ENCODE measurements at places on chromosomes 7 and 10.
A peak's percentile ranks its signal among the peaks of the same experiment; 100 is the strongest.

GRCh38 chr7:89339748-89340147 is 544.2 kb upstream of the TEX47 start:
- DNase-seq = no peak

- no peak for DNase-seq
Observed at GRCh38 chr7:693280-693679, 33.2 kb upstream of the DNAAF5 start.

DNA sequence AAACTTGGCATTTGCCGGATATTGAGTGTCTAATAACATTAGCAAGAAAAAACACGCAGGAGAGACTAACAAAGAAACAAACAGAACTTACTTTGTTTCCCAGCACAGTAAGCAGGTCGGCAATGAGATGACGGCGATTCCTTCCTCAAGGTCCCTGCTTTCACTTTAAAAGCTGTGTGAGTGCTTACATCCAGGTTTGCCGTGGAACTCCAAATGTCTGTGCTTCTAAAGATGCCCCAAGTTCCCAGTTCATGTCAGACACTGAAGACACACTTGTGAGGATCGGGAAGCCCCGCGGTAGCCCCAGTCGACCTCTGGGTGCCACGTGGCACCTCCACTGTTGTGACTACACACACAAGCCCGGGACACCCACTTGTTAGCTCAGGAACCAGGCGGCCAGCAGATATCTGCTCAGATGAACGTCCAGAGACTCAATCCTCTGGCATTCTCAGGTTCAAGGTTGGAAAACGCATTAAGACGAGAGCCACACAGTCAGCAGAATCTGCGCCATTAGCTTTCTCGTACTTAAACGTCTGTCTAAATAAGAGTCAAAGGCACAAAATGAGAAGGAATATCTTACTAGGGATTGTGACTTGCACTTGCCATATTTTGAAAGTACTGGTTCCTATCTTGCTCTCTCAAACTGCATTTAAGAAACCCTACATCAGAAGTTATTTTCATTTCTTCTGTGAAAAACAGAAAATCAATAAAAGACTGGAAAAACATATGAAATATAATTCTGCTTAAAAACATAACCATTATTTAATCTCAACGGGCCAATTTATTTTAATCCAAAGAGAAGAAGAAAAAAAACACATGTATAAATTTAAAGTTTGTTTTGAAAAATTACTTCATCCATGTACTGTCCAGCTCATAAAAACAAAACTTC is 207.6 kb upstream of the KLF14 start:
- DNase-seq = no peak

- no peak for DNase-seq
Observed at GRCh38 chr10:121362026-121362425, 236.2 kb downstream of the FGFR2 start.

- peak; percentile 59 for DNase-seq
Observed at GRCh38 chr10:101816913-101817336, 1.3 kb downstream of the OGA start.

DNA sequence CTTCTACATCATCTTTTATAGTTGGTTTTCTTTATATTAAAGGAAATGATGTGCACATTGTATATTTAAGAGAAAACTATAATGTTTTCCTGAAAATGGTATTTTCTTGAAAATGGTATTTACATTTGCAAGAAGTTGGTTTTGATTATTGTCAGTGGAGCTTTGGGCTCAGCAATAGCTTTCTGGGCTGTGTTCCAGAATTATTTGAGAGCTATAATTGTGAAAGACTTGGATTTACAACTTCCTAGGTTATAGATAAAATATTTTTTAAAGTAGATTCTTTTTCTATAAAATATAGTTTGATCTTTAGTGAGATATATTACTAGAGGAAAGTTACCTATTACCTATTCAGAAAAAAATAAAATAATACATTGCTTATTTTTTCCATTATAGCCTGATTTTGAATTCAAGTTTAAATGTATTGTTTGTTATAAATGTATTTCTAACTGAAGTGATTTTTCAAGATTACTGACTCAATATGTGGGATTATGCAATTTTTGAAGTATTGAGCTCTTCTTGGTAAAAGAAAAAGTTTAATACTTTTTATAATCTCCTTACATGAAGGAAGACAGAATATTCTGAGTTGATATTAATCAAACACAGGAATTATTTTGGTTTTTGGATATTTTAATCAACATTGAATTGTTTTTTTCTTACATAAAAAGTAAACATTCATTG is 20.2 kb downstream of the GNAI1 start:
- no peak for DNase-seq

- DNase-seq = no peak
Observed at GRCh38 chr7:27940341-27940740, 200.4 kb downstream of the TAX1BP1 start.

GRCh38 chr10:125868372-125868975 is 12.6 kb downstream of the DHX32 start:
- peak; percentile 13 for DNase-seq

DNA sequence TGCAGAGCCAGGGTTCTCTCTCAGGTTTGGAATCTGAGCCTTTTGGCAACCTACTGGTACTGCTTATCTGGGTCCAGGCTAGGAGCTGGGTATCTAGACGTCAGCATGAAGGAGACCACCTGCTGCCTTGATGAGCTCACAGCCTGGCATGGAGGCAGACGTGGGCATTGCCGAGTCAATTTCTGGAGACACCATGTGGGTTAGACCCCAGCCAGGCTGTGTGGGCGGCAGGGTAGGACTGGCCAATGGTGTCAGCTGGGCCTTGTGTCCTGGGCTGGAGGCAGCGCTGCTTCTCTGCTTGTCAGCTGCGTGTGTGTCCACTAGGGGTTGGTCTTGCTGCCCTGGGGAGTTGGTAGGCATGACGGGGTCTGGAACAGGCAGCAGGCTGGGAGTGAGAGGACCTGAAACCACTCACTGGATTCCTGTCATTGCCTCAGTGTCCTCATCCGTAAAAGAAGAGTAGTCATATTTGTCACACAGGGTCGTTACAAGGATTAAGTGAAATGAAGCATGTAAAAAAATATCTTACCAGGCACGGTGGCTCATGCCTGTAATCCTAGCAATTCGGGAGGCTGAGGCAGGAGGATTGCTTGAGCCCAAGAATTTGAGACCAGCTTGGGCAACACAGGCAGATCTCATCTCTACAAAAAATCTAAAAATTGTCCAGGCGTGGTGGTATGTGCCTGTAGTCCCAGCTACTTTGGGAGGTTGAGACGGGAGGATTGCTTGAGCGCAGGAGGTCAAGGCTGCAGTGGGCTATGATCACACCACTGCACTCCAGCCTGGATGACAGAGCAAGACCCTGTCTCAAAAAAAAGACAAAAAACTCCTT is 31.7 kb upstream of the ANKRD2 start:
- no peak for DNase-seq

- peak; percentile 66 for DNase-seq
Observed at GRCh38 chr10:69051303-69051702, 36.6 kb upstream of the SRGN start.

DNA sequence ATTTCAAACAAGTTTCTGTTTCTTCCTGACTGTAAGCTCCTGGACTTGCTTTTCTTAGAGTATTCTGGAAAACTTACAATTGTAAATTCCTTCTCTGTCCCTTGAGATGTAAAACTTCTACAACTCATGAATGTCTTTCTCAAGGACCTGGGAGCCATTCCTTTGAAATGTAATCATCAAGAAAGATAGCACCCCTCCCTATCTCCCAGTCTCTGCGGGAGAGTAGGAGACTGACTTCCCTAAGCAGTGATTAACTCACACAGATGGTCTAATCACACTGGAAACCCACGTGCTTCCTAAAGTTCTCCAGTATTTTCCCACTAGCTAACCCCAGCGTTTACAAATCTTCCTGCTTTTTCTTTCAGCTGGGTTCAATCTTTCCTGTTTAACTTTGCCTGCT is 549.4 kb downstream of the SORCS1 start:
- DNase-seq = no peak

DNA sequence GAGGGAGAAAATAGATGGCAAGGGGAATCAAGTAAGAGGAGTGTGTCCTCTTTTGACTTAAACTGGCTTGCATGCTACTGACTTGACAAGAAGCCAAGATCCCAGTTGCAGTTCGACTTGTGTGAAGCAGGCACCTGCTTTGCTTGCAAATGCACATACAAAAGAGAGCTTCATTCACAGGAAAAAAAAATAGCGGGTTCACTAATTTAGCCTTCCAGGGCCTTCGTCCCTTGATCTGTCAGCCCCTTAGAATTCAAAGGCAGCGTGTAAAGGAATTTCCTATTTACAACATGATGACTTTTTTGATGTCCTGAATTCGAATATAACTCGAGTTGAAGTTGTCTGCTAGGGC is 192.1 kb downstream of the CELF2 start:
- no peak for DNase-seq

- DNase-seq = no peak
Observed at GRCh38 chr10:102117391-102118159, 2.6 kb downstream of the LDB1 start.

- DNase-seq = no peak
Observed at GRCh38 chr10:72318418-72319262, 36.1 kb downstream of the DNAJB12 start.

DNA sequence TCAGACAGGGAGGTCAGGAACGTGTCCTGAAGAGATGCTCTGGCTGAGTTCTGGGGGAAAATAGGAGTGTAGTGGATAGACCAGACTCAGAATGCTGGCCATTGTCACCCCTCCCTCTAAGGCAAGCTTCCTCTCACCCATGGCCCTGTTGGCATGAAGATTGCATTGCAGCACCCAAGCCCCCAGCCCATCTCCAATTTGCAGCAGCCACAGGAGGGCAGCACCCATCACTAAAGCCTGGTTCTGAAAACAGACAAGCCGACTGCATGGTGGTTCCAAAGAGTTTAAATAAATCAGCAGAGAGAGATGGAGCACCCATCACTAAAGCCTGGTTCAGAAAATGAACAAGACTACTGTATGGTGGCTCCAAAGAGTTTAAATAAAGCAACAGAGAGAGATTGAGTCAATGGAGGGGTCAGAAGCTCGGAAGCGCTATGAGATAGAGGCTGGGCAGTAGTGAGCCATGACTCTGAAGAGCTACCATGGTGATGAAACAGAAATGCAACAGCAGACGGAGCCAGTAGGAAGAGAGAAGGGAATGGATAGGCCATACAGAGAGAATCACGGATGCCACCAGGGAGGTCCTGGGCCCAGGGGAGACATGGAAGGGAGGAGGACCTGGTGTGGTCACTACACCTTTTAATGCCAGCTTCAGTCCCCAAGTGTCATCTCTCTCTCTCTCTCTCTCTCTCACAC is 237.9 kb upstream of the MYO3A start:
- DNase-seq = no peak

DNA sequence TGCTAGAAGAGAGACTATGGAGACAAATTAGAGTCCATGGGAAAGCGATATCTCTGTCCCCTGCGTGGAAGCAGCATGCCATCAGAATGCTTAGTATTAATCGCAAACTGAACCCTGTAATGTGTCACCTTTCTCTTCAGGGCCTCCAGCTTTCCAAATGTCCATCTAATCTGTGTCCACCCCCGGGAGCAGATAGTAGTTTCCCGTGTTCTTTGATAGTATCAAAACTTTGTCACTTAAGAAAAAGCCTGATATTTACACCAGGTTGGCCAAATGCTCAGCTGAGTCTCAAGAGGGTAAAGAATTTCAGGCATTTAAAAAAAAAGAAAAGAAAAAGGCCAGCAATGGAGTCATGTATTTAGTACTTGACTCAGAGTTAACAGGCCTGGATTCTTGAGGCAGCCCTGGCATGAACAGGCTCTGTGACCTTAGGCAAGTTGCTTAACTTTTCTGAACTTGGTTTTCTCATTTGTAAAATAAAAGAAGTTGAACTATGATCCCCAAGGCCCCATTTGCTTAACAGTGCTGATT is 10.4 kb upstream of the GSAP start:
- DNase-seq = no peak

DNA sequence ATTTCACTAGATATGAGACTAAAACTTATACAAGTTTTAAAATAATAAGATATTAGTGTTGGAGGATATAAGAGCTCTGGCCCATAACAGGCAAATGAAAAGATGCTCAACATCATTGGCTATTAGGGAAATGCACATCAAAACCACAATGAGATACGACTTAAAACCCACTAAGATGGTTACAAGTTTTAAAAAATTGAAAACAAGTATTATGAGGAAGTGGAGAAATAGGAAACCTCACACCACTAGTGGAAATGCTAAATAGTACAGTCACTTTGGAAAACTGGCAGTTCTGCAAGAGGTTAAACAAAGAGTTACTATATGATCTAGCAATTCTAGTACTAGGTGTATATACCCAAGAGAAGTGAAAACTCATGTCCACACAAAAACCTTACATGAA is 17.2 kb downstream of the PANK1 start:
- no peak for DNase-seq

DNA sequence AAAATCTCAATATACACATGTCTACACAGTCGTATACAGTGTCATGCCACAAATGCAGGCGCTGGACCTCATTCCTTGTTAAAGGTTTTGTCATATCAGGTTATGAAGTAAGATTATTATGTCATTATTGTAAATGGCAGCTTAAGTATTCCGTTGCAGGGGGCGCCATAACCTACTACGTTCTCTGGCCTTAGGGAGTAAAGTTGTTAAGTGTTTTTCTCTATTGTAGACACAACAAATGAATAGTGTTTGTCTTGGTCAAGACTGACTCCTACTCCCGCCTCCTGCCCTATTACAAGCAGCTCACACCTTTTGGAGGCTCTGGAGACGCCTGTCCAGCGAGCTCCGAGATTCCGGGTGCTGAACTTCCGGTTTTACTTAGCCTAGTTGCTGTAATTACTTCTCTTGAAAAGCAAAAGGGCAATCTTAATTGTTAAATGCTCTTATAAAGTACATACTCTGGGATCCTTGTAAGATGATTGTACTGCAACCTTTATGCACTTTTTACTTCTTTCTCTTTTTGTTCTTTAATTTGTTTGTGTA is 994 bp downstream of the GATAD1 start:
- peak; percentile 56 for DNase-seq

GRCh38 chr10:47182934-47183703 is 116.9 kb upstream of the GDF10 start:
- DNase-seq = no peak

DNA sequence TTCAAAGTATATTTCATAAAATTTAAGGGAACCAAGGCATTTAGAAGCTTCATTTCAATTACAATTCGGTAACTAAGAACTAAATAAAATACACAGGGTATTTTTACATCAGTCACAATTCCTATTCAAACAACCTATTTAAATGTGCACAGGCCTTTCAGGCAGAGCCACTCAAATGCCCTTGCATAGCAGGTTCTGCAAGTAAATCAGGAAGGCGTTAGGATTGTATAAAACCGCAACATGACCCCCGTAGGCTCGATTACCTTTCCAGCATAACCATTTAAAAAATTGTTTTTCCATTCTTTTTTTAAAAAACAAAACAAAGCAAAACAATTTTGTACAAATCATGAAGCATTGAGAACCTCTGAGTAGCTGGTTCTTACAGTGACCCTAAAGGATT is 289.9 kb upstream of the SP8 start:
- no peak for DNase-seq

Measured in GM20000 (cell line).